T follicular helper cell (primary cell): ENCODE measurements at places on chromosomes 1 and 21.

- no peak for DNase-seq
Measured at GRCh38 chr1:191134796-191135195, 657.1 kb upstream of the BRINP3 start.

DNA sequence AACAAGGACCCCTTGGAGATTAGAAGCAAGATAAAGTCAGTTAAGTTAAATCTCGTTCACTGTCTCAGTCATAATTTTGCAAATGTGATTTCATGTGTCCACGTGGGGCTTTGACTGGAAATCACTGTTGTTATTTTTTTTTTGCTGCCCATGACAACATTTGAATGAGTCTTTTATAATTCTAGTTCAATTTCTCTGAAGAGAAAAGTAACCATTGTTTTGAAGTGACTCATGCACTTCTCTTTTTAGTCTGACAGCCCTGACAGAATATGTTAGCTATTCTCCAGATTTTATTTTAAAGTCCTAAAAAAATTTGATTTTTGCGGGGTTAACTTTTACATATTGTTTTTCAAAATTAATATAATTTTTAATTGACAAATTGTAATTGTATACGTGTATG, 30.7 kb upstream of the NLRP3 start:
- DNase-seq, result no peak

GRCh38 chr1:247908766-247909165, 11.3 kb upstream of the OR2T8 start:
- no peak for DNase-seq

DNA sequence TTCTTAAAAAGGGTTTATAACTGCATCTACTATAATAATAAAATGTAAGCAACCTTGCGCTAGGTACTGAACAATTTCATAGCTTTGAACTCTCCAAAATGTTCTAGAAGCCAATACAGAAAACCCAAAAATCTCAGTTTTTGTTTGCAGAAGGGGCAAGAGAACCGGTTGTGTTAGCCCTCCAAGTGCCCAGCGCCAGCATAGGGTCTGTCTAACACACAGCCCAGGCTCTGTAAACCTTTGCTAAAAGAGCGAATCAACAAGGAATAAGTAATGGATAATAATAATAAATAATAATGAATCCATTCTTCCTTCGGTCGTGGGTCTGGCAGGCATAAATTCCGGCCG, 333 bp upstream of the CHAF1B start:
- DNase-seq, result no peak

DNA sequence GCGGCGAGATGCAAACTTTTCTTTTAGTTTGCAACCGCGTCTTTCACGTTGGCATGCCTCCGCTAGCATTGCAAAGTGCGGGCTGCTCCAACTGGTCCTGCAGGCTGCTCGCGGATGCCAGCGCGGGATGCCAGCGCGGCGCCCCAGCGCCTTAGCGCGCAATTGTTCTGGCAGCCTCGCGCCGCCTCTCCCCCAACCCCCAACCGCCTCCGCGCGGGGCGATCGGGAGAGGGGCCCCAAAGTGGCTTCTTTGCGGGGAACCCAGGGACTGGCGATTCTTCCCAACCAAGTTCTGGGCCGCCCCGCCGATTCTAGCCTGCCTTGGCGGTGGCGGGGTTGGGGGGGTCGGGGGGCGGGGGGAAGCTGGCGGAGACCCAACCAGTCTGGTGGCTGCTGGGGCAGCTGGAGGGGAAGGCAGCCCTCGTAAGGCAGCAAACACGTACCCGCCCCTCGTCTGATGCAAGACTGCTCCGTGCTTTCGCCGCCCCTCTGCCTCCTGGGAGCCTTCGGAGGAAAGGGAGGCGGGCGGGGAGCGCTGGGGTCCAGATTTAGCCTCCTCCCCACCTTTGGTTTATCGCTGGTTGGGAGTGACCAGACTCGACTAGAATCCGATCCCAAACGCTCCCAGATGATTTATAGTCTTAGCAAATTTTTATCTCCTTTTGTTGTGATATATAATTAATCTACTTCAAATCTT, 756 bp downstream of the PHGDH start:
- DNase-seq, result no peak

DNA sequence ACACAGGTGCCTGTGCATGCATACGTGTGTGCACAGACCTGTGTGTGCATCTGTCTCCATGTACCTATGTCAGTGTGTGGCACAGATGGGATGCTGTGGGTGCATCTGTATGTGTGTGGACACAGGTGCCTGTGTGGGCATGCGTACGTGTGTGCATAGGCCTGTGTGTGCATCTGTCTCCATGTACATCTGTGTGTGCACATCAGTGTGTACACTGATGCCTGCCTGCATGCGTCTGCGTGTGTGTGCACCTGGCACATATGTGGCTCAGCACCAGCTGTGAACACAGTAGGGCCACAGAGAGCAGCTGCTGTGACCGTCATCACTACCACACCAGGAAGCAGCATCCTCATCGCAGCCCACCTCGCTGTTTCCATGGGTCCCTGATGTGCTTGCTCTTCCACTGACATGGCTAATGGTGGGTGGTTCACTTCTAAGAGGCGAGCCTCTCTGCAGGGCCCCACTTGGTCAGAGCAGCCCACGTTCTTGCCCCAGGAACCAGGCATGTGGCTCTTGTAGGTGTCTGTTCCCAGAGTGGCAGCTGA, 9.6 kb upstream of the SPATC1L start:
- DNase-seq, result no peak

DNA sequence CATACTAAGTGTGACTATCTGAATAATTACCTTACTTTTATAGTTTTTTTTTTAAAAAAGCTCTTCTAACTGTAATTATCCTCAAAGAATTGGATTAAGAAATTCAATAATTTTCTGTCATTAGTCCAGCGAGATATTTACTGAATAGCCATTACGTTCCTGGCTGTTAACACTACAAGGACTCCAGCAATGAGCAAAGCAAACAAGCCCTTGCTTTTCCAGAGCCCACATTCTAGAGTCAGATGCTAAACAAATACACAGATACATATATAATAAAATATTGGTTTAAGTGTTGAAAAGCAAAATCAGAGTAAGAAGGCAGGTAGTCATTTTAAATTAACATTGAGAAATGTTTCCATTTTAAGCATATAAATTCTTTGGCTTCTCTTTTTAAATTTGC, 118.4 kb downstream of the ATF6 start:
- DNase-seq, result no peak

GRCh38 chr21:42009018-42009830, 936 bp downstream of the ZBTB21 start:
- DNase-seq, result peak; percentile 18

DNA sequence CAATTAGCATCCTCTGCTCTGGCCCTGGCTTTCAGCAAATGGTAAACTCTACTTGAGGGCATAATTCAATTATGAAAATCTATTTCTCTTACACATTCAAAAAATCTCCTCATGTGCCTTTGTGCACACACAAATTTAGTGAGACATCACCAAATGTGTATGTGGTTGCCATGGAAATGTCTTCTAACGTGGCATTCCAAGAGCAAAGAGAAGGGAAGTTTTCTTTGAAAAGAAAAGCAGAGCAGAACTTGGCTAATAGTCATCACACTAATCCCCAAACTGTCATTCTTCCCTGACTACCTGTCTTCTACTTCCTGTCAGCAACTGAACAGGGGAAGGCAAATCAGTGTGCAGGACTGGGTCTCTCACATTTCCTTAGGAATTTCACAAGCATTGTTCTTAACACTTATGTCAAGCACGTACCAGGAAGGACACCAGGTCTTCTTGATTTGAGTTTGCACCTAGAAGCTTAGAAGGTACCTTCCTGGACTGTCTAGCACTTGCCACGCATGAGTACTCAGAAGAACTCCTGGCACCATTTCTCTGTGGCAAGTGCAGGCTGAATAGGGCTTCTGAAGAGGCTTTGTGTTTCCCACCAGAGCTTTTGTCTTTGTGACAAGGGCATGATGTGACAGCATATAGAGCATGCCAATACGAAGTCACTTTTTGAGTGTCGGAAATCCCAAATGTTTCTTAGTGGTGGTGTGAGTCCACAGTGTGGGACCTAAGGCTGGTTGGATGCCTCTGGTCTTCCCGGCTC, 32.3 kb downstream of the MAN1C1 start:
- no peak for DNase-seq

DNA sequence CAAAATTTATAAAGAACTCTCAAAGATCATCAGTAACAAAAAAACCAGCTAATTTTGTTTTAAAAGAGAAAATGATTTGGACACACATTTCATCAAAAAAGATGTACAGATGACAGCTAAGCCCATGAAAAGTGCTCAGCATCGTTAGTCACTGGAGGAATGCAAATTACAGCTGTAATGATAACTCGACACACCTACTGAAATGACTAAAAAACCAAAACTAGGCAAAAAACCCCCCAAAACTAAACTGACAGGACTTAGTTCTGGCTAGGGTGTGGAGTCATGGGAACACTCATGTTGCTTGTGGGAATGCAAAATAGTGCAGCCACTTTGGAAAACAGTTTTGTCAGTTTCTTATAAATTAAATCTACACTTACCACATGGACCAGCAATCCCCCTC, 59.5 kb downstream of the CNIH3 start:
- DNase-seq, result no peak

- DNase-seq, result no peak
Measured at GRCh38 chr1:12714710-12715475, 1.0 kb upstream of the AADACL3 start.

- no peak for DNase-seq
Measured at GRCh38 chr1:10767282-10767681, 29.2 kb downstream of the CASZ1 start.

DNA sequence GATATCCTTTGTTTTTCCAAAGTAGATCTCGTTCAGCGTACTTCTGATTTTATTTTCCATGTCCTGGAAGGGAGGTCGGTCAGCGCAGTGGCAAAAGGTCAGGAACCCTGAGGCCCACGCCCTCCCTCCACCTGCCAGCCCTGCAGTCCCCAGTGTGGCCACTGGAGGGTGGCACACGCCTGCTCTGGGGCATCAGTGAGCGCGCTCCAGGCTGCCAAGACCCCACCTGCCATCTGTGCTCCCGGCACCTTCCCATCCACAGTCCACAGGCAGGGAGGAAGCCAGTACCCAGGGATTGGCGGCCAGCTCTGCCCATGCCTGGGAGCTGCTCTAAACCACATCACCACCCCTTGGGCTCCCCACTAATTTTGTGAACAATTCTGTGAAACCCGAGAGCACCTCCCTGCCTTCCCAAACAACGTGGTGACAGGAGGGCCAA, 32.3 kb downstream of the SLC66A1 start:
- peak; percentile 20 for DNase-seq

DNA sequence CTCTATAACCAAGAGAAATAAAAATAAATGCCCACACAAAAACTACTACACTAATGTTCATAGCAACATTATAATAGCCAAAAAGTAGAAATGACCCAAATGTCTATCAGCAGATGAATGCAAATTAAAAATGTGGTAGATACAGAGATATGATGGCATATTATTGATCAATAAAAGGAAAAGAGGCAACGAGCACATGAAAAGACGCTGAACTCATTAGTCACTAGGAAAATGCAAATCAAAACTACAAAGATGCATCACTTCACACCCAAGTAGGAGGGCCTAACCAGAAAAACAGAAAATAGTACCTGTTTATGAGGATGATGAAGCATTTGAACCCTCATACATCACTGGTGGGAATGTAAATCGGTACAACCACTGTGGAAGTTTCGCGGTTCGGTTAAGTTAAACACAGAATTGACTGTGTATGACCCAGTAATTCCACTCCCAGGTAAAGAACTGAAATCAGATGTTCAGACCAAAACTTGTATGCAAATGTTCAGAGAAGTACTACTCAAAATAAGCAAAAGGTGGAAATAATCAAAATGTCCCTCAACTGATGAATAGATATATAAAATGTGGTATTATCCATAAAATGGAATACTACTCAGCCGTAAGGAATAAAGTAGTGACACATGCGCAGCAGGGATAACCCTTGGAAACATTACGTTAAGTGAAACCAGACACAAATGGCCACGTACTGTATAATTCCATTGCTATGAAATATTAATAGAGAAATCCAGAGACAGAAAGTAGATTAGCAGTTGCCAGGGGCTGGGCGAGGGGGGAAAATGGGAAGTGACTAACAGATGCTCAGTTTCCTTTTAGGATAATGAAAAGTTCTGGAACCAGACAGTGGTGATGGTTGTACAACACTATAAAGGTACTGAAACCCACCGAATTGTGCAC, 3.1 kb downstream of the USP48 start:
- no peak for DNase-seq

- DNase-seq, result no peak
Measured at GRCh38 chr1:244394346-244394745, 57.4 kb downstream of the ADSS2 start.

DNA sequence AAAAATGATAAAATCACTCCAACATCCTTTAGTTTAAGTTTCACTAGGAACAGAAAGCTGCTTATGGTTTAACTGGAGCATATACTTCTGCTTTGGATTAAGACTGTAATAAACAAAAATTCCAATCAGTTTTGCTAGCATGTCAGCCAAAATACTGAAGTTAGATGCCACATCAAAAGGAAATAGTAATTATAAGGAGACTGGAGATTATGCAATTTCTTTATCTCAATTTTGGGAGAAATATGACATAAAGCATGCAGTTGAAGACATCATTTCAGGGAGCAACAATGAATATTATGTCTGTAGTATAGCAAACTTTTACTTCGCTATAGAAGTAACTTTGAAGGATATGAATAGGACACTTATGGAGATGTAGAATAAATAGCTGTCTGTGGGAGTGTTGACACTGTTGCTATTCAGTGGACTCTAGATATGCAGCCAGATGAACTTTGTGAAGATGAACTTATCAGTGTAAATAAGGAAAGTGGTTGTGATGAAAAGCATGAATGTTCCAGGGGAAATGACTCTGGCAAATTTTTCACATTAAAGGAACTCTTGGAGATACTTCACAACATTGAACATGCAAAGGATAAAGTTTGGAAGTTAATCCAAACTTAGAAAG, 107.8 kb downstream of the RABGAP1L start:
- DNase-seq, result no peak

- no peak for DNase-seq
Measured at GRCh38 chr1:8411803-8412182, 93.9 kb downstream of the SLC45A1 start.

- no peak for DNase-seq
Measured at GRCh38 chr1:200969726-200970561, 53.6 kb downstream of the KIF21B start.

DNA sequence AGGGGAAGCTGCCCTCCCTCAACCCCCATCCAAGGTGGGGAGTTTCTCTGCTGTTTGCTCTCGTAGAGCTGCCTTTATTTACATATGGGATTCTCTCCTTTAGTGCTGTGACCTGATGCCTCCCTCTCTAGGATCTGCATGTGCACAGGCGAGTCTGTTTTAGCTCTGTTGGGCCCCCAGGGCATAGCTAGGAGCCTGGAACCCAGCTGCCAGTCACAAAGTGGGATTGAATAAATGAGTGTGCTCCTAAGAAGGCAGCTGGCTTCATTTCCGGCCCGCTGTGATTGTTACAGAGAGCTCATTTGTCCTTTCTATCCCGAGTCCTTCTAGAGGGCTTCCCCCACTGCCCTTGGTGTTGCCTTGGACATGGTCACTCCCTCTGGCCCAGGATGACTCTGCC, 176.6 kb downstream of the GRIK3 start:
- DNase-seq, result no peak

GRCh38 chr1:107794571-107794970, 170.4 kb downstream of the VAV3 start:
- DNase-seq, result no peak
